ENCODE measurements at places on chromosomes 4 and X.

- DNase-seq = no peak
Measured at GRCh38 chr4:36187723-36188333, 56.5 kb downstream of the ARAP2 start.

GRCh38 chr4:85610450-85610849 is 135.5 kb downstream of the ARHGAP24 start:
- no peak for DNase-seq

DNA sequence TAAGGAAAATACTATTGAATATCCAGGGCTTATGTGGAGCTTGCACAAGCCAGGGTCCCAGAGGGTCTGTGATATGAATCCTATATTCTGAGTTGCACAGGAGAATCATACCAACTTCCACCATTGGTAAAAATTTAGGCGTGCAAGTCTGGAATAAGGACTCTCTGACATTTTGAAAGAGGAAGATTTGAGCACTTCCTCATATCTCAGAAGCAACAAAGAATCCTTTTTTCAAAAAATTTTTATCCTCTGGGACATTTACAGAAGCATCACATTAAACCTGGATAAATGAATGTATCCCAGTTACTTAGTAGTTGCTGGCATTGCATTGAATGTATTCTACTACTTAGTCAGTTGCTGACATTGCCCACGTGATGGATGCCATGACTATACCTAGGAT is 24.2 kb upstream of the CAMK2D start:
- DNase-seq = no peak

DNA sequence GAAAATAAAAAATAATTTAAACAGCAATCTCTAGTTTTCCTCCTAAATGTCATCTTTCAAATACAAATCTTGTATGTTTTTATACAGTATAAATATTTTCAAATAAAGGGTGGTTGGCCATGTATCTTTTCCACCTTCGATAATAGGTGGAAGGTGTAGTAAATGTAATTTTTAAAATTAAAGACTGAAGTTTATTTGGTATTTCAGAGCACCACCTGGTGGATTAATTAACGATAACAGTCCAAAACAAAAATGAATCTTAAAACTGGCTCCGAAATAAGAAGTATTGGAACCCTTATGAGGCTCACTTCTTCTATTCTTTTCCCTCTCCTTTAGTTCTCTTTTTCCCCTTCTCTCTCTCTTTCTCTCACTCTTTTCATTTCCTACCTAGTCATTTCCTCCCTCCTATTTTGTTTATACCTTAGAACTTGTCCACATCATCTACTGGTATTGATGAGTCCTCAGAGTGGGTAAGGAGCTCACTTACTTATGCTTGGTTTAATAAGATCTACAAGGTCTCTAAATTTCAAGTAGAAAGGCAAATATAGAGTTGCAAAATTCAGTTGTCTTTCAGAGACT is 82.9 kb upstream of the EXOC1L start:
- DNase-seq = no peak

- no peak for DNase-seq
Measured at GRCh38 chrX:69074726-69075125, 90.5 kb downstream of the PJA1 start.

GRCh38 chrX:7100022-7100421 is 47.5 kb upstream of the STS start:
- DNase-seq = no peak
